Mesendoderm (in vitro differentiated cells): ENCODE measurements at places on chromosomes 16 and 17.

DNA sequence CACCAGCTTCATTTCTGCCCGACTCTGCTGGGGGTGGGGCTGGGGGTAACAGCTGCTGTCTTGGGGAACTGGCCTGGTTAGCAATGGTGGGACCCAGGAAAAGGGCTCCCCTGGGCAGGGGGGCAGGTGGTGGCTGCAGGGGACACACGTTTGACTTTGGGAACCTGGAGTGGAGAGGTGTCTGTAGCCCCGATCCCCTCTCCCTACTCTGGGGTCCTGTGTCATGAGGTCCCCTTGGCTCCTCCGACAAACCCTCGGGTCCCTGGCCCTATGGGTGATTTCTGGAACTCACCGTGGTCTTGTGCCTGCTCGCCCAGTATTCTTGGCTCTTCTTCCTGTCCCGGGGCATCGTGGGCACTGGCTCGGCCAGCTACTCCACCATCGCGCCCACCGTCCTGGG is 12.0 kb downstream of the SPNS3 start:
- no peak overlapping the region for H3K27ac ChIP-seq
- no peaks in the 10 kb centered on the region for H3K36me3 ChIP-seq
- no peaks in the 10 kb centered on the region for H3K4me1 ChIP-seq
- no peak overlapping the region for H3K4me3 ChIP-seq
- no peak for DNase-seq

GRCh38 chr16:55754056-55754455 is 78.8 kb downstream of the CES1 start:
- H3K27ac ChIP-seq, result peak overlapping the region; percentile 19
- no peaks in the 10 kb centered on the region for H3K27me3 ChIP-seq
- no peak overlapping the region for H3K4me3 ChIP-seq
- DNase-seq, result no peak

GRCh38 chr16:55039511-55039910 is 108.8 kb downstream of the IRX5 start:
- no peak for DNase-seq
- H3K27ac ChIP-seq, result no peak overlapping the region
- H3K4me3 ChIP-seq, result no peak overlapping the region
- no peaks in the 10 kb centered on the region for H3K27me3 ChIP-seq
- H3K36me3 ChIP-seq, result no peaks in the 10 kb centered on the region
- no peaks in the 10 kb centered on the region for H3K4me1 ChIP-seq

DNA sequence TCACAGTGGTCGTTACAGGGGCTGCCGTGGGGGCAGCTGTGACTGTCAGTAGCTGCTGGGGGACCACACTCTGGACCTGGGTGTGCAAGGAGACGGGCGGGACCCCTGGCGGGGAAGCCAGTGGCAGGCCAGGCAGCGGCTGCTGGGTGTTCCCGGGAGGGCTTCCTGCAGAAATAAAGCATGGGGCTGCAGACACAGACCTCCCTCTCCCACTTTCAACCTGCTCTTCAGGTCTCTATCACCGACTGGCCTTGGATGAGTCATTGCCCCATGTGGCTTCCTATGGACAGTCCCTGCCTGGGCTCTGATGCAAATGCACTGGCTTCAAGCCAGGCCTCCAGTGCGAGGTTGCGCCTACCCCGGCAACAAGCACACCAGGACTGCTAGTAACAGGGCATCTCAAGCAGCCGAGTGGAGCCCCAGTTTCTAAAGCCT is 17.2 kb downstream of the SREBF1 start:
- no peak overlapping the region for H3K4me3 ChIP-seq
- H3K27me3 ChIP-seq, result no peaks in the 10 kb centered on the region
- H3K27ac ChIP-seq, result no peak overlapping the region
- H3K4me1 ChIP-seq, result peaks cover 14% of the 10 kb centered on the region
- H3K36me3 ChIP-seq, result peaks cover 13% of the 10 kb centered on the region

DNA sequence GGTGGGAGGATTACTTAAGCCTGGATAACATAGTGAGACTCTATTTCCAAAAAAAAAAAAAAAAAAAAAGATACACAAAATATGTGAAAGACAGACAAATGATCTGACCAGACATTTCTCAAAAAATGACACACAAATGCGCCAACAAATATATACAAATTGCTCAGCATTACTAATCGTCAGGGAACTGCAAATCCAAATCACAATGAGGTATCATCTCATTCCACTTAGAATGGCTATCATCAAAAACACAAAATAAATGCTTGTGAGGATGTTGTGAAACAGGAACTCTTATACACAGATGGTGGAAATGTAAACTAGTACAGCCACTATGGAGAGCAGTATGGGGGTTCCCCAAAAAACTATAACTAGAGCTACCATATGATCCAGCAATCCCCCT is 62.4 kb downstream of the STX8 start:
- no peaks in the 10 kb centered on the region for H3K27me3 ChIP-seq
- no peak overlapping the region for H3K4me3 ChIP-seq
- H3K36me3 ChIP-seq, result no peaks in the 10 kb centered on the region
- H3K4me1 ChIP-seq, result no peaks in the 10 kb centered on the region

DNA sequence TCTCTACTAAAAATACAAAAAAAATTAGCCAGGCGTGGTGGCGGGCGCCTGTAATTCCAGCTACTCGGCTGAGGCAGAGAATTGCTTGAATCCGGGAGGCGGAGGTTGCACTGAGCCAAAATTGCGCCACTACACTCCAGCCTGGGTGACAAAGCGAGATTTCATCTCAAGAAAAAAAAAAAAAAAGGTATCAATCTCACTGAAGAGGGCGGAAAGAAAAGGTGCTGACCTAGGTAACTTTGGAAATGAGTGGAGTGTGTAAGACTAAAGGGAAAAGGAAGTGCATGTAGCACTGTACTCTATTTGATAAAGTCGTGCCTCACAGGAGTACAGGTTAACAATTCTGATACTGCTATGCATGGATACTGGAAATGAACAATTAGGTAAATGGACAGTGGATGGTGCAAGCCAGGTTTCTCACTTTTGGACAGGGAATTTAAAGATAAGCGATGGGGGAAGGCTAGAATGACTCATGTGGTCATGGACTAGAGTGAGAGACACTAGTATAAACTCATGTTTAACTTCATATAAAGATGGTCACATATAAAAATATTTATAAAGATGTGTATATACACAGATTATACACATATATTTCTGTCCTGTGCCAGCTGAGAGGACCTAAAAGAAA is 142.9 kb downstream of the CDK5R1 start:
- DNase-seq, result no peak
- no peak overlapping the region for H3K4me3 ChIP-seq
- H3K4me1 ChIP-seq, result no peaks in the 10 kb centered on the region
- H3K27me3 ChIP-seq, result no peaks in the 10 kb centered on the region

DNA sequence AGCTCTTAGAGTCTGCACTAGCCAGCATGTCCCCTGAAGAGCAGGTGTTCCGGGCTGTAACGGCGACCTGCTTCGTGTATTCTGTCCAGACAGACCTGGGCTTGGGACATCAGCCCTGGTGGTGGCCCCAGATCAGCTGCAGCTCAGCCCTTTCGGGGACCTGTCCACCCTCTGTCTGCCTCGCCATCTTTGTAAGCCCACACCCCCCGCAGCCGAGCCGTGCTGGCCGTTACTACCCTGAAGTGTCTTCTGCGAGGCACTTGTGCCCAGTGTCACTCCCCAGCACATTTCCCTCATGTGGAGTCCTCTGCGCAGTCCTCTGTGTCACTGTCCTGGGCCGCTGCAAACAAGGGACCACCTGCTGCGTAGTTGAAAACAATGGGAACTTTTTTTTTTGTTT is 10.4 kb downstream of the CARD14 start:
- no peak for DNase-seq
- no peaks in the 10 kb centered on the region for H3K4me1 ChIP-seq
- no peaks in the 10 kb centered on the region for H3K36me3 ChIP-seq
- H3K27me3 ChIP-seq, result no peaks in the 10 kb centered on the region

DNA sequence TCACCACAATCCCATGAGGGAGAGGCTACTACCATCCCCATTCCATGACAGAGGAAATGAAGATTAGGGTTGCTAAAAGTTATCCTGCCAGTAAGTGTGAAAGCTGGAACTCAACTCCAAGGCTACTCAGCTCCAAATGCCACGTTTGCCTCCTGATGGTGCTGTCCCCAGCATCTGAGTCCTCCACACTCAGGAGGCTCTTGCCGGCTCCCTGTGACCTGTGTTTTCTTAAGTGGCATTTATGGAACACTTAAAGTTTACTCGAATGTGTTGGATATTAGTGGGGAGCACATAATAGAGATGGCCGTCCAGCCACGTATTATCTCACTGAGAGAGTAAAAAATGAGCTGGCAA is 267.9 kb downstream of the CBLN1 start:
- H3K4me3 ChIP-seq, result no peak overlapping the region
- no peaks in the 10 kb centered on the region for H3K27me3 ChIP-seq
- H3K4me1 ChIP-seq, result no peaks in the 10 kb centered on the region
- H3K36me3 ChIP-seq, result no peaks in the 10 kb centered on the region
- H3K27ac ChIP-seq, result no peak overlapping the region
- no peak for DNase-seq

GRCh38 chr17:10616502-10617119 is 40.5 kb downstream of the MYH3 start:
- H3K4me3 ChIP-seq, result no peak overlapping the region
- peak; percentile 93 for DNase-seq
- H3K27ac ChIP-seq, result no peak overlapping the region
- H3K27me3 ChIP-seq, result no peaks in the 10 kb centered on the region

- H3K4me3 ChIP-seq, result no peak overlapping the region
- no peaks in the 10 kb centered on the region for H3K36me3 ChIP-seq
These were observed 245.0 kb downstream of the CPPED1 start for GRCh38 chr16:12558641-12559040.

- no peaks in the 10 kb centered on the region for H3K4me1 ChIP-seq
- H3K27ac ChIP-seq, result no peak overlapping the region
- no peaks in the 10 kb centered on the region for H3K36me3 ChIP-seq
- H3K27me3 ChIP-seq, result no peaks in the 10 kb centered on the region
These were observed 31.8 kb downstream of the C16orf82 start for GRCh38 chr16:27098366-27099049.

DNA sequence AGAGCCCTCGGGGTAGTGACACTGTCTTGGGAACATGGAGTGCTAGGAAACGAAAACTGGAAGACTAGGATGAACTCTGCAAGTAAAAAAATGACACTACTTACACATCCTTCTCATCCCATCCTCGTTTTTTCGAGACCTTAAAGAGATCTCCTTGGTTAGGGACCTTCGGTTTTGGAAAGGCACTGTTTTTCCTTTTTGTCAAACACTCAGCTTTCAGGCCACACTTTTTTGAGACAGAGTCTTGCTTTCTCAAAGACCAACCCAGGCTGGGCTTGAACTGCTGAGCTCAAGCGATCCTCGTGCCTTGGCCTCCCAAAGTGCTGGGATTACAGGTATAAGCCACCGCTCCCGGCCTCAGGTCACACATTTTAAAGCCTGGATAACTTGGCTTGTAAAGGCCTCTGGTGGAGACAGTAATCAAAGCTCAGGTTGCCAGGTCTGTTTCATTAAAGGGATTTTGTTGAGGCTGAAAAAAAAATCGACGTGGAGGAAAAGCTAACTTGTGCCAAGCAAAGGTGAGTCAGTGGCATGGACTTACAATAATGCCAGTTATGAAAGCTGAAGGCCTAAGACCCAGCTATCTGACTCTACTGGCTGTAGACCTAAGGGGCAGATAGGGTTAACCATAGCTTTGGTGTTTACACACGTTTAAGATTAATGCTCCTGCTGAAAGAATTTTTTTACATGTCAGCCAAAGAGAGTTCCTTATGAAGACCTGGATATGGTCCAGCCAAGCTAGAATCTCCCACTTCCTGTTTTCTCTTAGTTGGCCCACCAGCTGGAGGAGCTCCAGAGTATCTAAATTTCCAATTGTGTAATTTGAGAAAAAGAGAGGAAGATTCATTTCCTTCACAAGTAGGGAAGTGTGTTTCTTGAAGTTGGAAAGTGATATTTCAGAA is 823 bp downstream of the NBR1 start:
- H3K4me3 ChIP-seq, result peak overlapping the region; percentile 88
- H3K36me3 ChIP-seq, result no peaks in the 10 kb centered on the region
- DNase-seq, result peak; percentile 47
- H3K27me3 ChIP-seq, result no peaks in the 10 kb centered on the region
- peak overlapping the region; percentile 55 for H3K27ac ChIP-seq

GRCh38 chr16:57276596-57276995 is 7.9 kb downstream of the PLLP start:
- no peak for DNase-seq
- H3K27me3 ChIP-seq, result no peaks in the 10 kb centered on the region
- no peak overlapping the region for H3K4me3 ChIP-seq
- no peaks in the 10 kb centered on the region for H3K4me1 ChIP-seq
- no peak overlapping the region for H3K27ac ChIP-seq

GRCh38 chr17:76107509-76107908 is 3.9 kb upstream of the EXOC7 start:
- no peak for DNase-seq
- no peak overlapping the region for H3K27ac ChIP-seq
- H3K27me3 ChIP-seq, result no peaks in the 10 kb centered on the region
- peaks cover 2% of the 10 kb centered on the region for H3K4me1 ChIP-seq

GRCh38 chr16:74652249-74652648 is 14.4 kb downstream of the RFWD3 start:
- no peak for DNase-seq
- H3K27me3 ChIP-seq, result no peaks in the 10 kb centered on the region
- no peaks in the 10 kb centered on the region for H3K4me1 ChIP-seq

DNA sequence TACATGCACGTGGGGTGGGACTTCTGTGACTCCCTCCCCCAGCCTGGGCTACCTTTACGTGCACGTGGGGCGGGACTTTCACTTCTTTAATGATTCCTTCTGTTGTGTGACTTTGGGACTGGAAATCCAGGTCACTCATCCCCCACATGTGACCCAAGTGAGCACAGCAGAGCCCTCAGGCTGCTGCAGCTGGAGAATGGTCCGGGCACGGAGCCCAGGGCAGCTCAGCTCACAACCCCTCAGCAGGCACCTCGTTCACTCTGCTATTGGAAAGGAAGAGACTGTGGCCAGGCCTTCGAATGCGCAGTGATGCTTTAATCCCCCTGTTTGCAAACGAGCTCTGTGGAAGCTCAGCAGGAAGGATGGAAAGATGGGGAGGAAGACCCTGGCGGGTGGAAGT is 14.7 kb downstream of the DBNDD1 start:
- H3K4me1 ChIP-seq, result no peaks in the 10 kb centered on the region
- no peaks in the 10 kb centered on the region for H3K36me3 ChIP-seq
- H3K27me3 ChIP-seq, result no peaks in the 10 kb centered on the region
- H3K27ac ChIP-seq, result no peak overlapping the region
- DNase-seq, result no peak
- no peak overlapping the region for H3K4me3 ChIP-seq

DNA sequence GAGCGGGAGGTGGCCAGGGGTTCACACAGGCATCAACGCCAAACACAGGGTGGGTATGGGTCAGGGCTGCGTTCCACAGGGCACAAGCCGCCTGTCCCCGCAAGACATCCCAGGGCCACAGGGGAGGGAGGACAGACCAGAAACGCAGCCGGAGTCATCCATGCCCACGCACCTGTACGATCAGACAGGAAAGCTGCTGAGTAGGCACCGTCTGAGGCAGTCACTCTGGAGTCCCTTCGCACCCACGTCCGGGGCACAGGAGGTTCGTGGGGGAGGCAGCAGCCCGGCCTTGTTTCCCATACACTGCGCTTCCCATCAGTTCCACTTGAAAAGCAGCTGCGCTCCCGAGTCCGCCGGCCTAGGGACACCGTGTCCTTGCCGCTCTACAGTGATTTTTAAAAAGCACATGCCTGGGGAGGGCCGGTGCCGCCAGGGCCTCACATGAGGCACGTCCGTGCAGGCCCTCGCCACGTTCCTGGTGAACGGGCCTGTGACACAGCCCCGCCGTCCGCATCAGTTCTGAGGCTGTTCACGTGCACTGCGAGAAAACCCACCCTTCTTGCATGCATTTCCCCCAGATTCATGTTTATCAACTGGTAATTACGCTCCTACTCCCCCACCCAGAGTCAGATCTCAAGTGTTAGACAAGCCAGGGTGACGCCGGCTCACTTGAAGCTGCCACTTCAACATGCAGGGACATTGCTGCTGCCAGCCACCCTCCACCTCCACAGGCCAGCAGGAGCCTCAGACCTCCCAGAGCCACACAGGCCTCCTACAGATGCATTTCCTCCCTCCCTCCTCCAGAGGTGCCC is 34.8 kb downstream of the WDR45B start:
- H3K27ac ChIP-seq, result no peak overlapping the region
- H3K27me3 ChIP-seq, result no peaks in the 10 kb centered on the region
- H3K4me1 ChIP-seq, result no peaks in the 10 kb centered on the region
- peaks cover 9% of the 10 kb centered on the region for H3K36me3 ChIP-seq
